ENCODE measurements at places on chromosomes 5 and 9.
A peak's percentile ranks its signal among the peaks of the same experiment; 100 is the strongest.

DNA sequence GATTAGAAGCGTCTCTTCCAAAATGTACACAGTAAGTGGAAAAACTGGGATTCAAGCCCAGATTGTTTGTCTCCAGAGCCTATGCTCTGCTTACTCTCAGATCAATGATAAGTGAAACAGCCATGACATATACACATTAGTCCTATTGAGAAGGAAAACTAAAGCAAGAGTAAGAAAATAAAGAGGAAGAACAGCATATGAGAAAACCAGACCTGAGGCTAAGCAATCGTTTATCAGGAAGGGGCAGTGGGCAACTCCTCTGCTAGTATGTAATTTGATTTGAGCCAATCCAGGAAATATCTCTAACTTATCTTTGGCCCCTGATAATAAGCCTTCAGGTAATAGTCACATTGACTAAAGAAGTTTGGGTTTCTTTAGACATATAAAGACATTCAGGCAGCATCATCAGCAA is 789.9 kb upstream of the C9orf72 start:
- no peak for DNase-seq

GRCh38 chr9:87686520-87687090 is 39.3 kb upstream of the CTSL start:
- DNase-seq: no peak

- no peak for DNase-seq
Measured at GRCh38 chr5:142697356-142698255, 11.7 kb upstream of the FGF1 start.

DNA sequence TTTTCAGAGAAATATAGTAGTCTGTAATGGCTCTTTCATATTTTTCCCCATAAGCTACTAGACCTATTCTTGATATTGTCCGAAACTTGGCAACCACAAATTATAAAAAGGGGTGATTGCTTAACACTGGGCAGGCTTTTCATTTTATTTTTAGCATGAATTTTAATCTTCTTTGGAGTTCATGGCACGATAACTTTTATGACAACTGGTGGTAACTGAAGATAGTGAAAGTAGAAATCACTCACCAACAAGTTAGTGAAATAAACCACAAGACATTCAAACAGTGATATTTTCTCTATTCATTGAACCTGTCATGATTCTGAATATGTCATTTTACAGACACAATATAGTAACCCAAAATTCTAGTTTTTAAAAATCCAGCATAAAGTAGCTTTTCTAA is 213.9 kb downstream of the PRDM9 start:
- no peak for DNase-seq

GRCh38 chr9:121725008-121725775 is 73.8 kb downstream of the DAB2IP start:
- DNase-seq: peak; percentile 95

- no peak for DNase-seq
Measured at GRCh38 chr9:1051584-1052275, 1.6 kb downstream of the DMRT2 start.

DNA sequence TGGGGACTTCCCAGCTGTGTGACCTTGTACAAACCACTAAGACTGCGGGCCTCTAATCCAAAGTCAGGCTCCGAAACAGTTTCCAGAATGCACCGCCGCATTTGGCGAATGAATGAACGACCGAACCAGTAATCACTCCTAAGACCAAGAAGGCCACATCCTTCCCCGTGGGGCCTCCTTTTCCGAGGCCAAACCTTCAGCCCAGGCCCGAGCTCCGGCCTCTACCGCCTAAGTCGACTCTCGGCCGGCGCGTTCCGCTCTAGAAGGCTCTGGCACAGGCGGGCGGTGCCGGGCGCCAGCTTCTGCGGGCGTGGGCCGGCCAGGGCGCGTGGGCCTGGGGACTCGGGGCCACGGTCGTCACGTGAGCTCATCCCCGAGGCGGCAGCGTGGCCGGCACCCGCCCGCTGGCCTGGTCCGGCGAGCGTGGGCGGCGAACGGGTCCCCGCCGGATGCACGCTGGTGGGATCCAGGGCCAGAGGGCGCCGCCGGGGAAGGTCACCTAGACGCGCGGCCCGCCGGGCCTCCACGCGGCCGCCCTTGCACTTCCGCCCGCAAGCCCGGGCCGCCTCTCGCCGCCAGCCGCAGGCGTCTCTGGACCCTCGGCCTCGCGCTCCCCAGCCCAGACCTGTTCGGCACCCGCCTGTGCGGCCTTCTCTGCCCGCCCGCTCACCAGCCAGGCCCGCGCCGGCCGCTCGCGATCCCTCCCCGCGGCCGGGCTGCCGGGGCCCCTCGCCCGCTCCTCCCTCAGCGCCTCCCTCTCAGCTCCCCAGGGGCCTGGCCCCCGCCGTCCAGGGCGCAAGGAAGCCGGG is 754 bp downstream of the VDAC1 start:
- no peak for DNase-seq

- DNase-seq: no peak
Measured at GRCh38 chr5:59206132-59206581, 623.3 kb downstream of the RAB3C start.

- DNase-seq: no peak
Measured at GRCh38 chr5:71522151-71522550, 65.0 kb upstream of the MCCC2 start.

GRCh38 chr5:135174315-135175096 is 140.5 kb upstream of the PITX1 start:
- DNase-seq: no peak

- DNase-seq: no peak
Measured at GRCh38 chr5:42720251-42720650, 36.4 kb upstream of the CCDC152 start.

GRCh38 chr5:75200776-75201175 is 35.9 kb downstream of the ANKRD31 start:
- no peak for DNase-seq

DNA sequence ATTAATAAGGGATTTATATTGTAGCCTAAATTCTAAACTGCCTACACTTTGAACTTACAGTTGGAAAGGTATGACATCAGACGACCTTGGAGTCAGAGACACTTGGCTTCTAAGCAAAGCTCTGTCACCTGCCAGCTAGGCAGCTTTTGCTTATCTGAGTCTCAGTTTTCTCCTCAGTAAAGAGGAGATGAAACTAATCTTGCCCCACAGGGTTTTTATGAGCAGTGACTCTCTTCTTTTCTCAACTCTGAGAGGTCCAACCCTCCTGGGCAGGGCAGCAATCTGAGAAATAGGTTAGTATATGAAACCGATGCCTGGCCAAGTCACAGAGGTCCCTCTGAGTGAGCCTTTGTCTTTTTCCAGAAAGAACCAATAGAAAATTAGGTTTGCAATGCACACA is 53.9 kb downstream of the WDR36 start:
- DNase-seq: no peak

- DNase-seq: no peak
Measured at GRCh38 chr5:169018925-169019324, 282.0 kb downstream of the SLIT3 start.

- no peak for DNase-seq
Measured at GRCh38 chr5:175343308-175343707, 100.7 kb downstream of the DRD1 start.

GRCh38 chr9:116060631-116061030 is 93.0 kb upstream of the PAPPA start:
- DNase-seq: no peak

DNA sequence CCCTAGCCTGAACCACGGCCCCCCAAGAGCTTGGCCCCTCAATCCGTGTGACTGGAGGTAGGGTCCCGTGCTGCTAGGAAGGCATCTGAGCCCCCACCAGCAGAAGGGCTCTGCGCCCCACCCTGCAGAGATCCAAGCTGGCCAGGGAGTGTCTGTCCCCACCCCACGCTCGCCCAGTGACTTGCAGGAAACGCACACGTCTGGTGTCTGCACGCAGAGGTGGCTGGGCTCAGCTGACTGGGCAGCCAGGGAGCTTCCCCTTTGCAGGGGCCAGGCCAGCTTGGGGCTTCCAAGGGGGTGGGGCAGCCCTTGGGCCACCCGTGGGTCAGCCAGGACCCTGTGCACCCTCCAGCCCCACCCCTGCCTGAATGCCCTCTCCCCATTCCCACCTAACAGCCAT is 24.3 kb downstream of the NOTCH1 start:
- no peak for DNase-seq

GRCh38 chr5:66633754-66634153 is 37.6 kb downstream of the MAST4 start:
- no peak for DNase-seq

- DNase-seq: no peak
Measured at GRCh38 chr9:7341571-7341970, 458.0 kb downstream of the DMAC1 start.

- no peak for DNase-seq
Measured at GRCh38 chr5:133319905-133320520, 268.2 kb downstream of the HSPA4 start.

DNA sequence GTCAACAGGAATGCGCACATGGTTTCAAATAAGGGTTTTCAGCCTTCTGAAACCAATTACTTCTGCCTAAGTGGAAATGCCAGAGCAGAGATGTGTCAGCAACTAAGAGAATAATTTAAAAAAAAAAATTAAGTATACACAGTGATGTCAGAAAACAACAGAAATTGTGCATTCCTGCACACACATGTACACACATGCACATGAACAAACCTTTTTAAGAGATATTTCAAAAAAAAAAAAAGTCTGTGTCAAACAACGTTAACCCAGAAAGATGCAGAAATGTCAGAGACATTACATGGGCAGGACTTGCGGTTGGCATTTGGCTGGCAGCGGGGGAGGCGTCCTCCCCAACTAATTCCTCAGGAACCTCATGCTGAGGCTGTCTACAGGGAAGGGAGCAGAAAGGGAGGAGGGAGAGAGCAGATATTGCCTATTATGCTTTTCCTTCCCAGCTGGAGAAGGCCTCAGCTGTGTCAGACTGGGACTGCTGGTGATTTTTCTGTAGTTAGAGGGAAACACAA is 536.9 kb upstream of the WWC1 start:
- DNase-seq: no peak

DNA sequence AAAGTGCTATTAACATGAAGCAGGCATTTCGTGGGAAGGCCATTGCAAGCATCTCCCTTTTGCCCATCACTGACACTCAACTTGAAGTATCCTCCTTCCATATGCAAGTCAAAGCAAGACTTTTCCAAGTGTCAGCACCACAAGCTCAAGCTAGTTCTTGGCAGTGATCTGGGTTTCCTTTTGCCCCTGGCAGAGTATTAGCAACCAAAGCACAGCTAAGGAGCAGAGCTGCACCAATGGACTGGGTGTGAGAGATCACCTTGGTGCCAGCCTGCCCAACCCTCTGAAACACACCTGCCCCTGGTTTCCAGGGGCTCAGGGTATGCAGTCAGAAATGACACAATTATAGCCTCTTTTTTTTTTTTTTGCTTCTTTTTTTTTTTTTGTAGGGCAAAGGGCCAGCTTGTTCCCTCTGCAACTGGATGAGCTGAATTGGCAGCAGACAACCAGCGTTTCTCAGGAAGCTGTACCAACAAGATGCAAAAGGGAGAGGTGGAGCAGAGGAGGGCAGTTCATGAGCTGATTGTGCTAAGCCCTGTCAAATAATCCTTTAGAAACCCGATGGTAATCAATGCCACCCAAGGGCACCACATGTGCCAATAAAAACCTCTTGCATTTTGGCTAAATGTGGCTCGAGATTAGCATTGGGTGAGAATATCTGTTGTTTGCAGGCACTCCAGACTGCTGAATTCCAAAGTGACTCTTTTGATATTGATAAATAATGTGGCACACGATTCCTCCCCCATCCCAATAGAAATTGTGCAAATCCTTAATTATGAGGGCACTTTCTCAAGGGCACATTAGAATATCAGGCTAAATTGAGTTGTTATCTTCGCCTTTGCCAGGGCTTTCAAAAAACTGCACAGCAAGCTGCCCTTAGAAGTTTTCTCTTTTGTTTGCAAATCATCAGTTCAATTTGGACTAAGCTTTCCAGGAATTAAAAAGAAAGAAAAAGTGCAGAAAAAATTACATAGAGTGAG is 192.4 kb downstream of the GAS1 start:
- DNase-seq: no peak

DNA sequence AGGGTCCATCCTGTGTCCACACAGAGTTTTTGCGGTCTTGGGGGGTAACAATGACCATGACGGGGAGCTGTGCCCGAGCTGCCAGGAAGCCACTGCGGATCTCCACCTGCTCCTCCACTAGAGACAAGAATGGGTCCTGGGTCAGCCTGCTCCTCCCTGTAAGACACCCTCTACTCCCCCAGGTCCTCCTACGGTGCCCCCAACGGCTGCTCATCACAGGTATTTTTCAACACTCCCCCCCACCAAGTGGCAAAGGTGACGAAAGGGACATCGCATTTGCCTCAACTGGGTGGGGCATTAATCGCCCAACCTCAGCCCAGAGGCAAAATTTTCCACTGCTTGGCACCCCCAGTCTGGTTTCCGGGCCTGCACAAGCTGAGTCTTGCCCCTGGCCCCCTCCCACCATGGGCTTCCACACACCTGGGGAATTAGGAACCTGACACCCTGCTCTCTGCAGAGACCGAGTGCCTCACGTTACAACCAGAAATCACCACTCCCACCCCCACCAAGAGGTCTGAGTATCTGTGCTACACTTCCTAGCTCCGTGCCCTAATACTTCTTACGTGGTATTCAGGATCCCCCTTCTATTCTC is 9.6 kb downstream of the NOL6 start:
- DNase-seq: no peak

- no peak for DNase-seq
Measured at GRCh38 chr5:122400341-122400740, 88.3 kb downstream of the SNCAIP start.

GRCh38 chr9:94945197-94946144 is 219.0 kb downstream of the AOPEP start:
- DNase-seq: peak; percentile 45

DNA sequence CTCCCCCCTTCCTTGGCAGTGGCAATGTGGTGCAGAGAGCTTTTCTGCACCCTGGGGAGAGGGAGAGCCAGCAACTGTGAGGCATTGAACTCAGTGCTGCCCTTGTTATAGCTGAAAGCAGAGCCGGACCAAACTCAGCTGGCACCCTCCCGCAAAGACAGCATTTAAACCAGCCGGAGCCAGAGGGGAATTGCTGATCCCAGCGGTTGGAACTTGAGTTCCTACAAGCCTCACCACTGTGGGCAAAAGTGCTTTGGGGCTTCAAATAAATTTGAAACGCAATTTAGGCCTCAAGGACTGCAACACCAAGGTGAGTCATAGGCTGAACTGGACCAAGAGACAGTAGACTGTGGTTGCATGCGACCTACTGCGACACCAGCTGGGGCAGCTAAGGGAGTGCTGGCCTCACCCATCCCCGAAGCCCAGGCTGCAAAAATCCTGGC is 207.6 kb upstream of the CDKN2B start:
- no peak for DNase-seq

DNA sequence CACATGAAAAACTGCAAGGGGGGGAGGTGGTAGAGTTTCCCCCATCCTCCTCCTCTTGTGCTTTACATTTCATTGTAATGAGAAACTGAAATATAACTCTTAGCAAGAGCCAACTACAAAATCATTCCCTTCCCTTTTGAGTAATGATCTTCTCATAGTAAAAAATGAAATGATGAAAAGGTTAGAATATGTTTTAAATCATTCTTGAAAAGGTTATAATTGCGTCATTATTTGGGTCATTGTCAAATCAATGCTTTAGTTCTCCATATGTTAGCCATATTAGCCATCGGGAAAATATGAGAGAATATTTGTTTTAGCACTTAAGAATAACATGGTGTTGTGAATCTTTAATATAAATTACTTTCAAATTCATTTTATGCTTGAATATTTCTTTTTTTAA is 1185.0 kb upstream of the CDH18 start:
- no peak for DNase-seq

- no peak for DNase-seq
Measured at GRCh38 chr5:162995568-162995967, 441.8 kb upstream of the CCNG1 start.

Data from thoracic aorta (tissue), 2 donors.